Stimulated activated CD4-positive, alpha-beta T cell treated with anti-CD3 and anti-CD28 coated beads, Interleukin-15, amount 100 ng/mL, for 48 hours (primary cell): ENCODE measurements at places on chromosomes 12 and 14.

- DNase-seq: no peak
Measured at GRCh38 chr14:92492258-92492657, 21.3 kb upstream of the RIN3 start.

GRCh38 chr14:53581504-53581903 is 375.1 kb downstream of the BMP4 start:
- no peak for DNase-seq

GRCh38 chr14:93207468-93208308 is 632 bp downstream of the UBR7 start:
- no peak for DNase-seq

DNA sequence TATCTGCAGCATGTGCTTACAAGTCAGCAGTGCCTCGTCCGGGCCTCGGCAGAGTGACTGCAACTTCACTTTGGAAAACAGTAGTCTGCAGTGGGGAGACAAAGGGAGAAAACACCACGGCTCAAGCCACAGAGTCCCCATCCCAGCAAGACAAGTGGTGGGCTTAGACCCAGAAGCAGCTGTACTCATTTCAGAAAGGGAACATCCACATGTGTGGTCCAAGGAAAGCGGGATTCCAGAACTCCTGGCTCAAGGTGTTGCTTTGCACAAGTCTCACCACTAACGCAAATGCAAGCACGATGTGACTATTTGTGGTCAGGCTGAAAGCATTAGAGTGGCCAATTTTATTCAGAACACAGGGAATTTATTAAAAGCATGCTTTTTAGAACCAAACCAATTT is 198.3 kb downstream of the TTC7B start:
- DNase-seq: no peak

DNA sequence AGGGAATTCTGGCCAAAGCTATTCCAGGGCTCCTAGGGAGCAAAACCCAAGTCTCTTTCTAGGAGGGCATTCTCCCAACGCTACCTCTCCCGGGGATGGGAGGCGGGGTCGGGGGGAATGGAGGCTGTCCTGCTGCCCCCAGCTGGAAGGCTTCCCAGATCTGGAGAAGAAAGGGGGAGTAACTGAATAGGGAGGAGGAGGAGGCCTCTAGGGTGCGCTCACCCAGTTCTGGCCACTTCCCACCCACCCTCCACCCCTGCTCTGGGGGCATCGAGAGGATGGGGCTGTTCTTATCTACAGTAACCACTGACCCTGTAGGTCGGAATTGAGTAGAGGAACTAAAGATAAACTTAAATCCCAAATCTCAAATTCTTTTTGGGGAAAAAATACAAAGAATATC is 579 bp upstream of the RNASE1 start:
- DNase-seq: no peak

DNA sequence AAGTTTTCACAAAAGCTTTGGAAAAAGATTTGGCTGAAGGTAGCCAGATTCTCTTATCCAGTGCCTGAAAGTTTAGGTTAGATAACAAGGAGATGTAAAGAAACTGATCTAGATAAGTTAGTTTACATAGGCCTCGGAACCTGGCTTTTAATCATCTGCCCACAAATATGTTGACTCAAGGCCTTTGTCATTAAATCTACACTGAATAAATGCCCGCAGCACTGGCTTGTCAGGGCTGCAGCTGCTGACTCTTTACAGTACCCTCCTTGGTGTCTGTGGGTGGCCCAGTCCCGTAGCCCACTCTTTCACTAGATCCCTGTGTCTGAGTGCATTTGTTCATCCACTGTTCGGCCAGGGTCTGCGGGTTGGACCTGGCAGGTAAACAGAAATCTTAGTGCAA is 58.0 kb downstream of the TMEM116 start:
- no peak for DNase-seq

- DNase-seq: no peak
Measured at GRCh38 chr14:77424862-77425261, 1.5 kb upstream of the NOXRED1 start.

DNA sequence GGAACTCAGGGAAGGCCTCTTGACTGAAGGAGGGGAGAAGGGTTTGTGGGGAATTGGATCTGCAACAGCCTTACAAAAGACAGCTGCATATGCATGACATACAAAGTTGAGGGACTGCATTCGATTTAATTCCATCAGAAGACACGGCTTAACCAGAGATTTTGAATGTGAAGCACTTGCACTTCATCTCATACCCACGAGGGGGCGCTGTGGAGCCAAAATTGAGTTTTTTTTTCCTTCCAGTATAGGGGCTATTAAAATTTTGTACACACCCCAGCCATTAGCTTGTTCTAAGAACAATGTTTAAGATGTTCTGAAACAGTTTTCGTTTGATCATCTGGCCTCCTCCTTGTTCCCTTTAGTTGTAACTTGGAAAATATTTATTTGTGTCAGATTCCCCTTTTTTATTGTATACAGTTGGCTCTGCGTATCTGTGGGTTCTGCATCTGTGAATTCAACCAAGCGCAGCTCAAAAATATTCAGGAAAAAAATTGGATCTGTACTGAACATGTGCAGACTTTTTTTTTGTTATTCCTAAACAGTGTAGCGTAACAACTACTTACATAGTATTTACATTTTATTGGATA is 1.6 kb downstream of the SUDS3 start:
- DNase-seq: no peak

DNA sequence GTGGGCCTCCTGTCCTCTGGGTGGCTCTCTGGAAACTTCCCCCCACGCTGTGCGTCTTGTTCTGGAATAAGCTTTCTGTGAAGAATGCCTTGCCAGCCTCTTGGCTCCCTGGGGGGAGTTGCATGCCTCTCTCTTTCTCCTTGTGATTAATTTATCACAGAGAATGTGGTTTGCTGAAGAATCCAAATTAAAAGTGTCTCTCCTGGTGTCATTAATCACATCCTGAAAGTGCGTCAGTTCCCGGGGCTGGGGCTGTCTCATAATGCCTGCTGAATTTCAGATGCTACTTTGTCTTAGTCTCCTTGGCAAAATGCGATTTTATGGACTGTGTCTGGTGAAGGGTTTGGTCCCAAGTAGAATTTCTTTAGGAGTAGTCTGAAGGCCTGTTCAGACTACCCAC is 787.7 kb upstream of the TMEM132C start:
- DNase-seq: no peak

DNA sequence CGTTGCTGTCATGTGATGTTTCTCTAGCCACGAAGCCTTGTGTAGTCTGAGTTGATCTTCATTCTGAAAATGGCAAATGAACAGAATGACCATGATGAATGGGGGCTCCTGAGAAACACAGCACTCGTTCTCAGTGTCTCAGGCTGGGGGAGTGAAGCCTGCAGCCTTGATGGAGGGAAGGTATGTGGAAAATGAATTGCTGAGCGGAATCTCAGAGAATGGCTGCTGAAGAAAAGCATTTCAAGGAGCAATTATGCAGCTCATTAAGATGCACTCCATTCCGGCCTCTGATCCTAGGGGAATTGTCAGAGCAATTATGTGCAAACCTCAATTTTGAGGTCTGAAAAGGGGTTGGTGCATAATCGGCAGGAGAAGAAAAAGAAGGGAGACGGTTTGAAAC is 167.1 kb downstream of the CHST11 start:
- DNase-seq: no peak

- DNase-seq: no peak
Measured at GRCh38 chr14:53953828-53954550, 2.6 kb downstream of the BMP4 start.
